ENCODE measurements at places on chromosomes 5 and 9.

DNA sequence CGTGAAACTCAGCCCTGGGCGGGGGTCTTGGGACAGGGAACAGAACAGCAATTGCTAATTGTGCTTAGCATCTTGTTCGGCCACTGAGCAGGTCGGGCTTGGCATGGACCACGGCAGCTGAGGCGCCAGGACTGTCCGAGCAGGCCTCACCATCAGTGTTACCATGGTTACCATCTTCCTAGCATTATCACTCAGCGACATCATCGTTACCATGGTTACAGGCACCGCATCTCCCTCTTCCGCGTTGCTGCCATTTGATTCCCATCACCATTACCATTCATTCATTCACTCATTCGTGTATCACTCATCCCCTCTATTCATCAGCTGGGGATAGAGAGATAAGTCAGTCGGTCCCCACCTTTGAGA is 81.0 kb upstream of the ZBTB43 start:
- no peak for DNase-seq

DNA sequence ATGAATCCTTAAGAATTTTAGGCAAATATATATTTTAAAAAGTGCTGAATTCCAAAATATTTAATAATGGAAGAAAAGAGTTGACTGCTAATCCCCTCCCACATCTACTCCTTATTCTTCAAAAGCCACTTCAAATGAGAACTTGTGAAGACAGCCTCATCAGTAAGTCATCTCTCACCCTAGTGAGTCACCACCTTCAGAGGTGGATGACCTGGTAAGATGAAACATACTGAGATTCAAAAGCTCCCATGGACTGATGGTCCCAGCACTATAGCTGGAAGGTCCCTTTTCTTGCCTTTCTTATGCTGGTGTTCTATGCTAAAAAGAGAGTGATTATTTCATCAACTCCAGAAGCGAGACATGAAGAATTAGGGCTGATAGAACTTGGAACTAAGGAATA is 37.8 kb upstream of the SPDL1 start:
- no peak for DNase-seq

GRCh38 chr9:18245911-18246310 is 228.0 kb upstream of the ADAMTSL1 start:
- DNase-seq = no peak

- DNase-seq = no peak
Measured at GRCh38 chr9:36245906-36246305, 12.3 kb downstream of the GNE start.

GRCh38 chr5:96049398-96050272 is 88.0 kb upstream of the ELL2 start:
- no peak for DNase-seq

All from stimulated activated CD4-positive, alpha-beta T cell treated with anti-CD3 and anti-CD28 coated beads, TNF-alpha, amount 100 ng/mL, for 1 hour (primary cell).